Endodermal cell (in vitro differentiated cells): ENCODE measurements at places on chromosomes 13 and 19.

DNA sequence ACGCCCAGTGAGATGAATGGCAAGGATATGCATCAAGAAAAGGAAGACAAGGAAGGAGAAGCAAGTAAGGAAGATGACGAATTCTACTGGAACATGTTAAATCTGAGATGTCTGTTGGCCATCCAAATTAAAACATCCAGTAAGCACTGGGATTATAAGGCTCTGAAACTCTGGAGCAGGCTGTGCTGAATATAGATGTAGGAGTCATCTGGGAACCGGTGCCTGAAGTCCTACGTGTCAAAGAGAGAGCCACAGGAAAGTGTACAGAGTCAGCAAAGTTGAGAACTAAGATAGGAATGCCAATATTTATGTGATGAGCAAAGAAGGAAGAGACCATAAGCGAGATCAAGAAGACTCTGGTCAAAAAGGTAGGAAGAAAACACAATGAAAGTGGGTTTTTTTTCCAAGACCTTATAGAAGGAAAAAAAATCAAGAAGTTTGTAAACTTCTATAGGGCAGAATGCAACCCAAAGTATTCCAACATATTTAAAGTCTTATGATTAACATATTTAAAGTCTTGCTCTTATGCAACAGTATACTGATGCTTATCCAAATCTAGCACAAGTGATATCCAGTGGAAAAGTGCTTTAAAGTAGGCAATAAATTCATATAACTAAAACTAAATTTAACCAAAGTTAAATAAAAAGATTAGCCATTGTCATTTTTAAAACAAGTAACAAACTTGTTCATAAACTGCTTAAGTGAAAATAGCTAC lies 51.2 kb upstream of the EEF1AKMT1 start:
- DNase-seq: no peak
- no peak overlapping the region for H3K27ac ChIP-seq
- H3K4me3 ChIP-seq: no peak overlapping the region
- no peaks in the 10 kb centered on the region for H3K27me3 ChIP-seq
- peaks cover 21% of the 10 kb centered on the region for H3K36me3 ChIP-seq

- no peak for DNase-seq
- H3K36me3 ChIP-seq: no peaks in the 10 kb centered on the region
- H3K27ac ChIP-seq: no peak overlapping the region
These were observed 208.8 kb downstream of the SLITRK6 start for GRCh38 chr13:85590231-85590931.

GRCh38 chr13:100822871-100823443 lies 148.4 kb upstream of the TMTC4 start:
- H3K27ac ChIP-seq: no peak overlapping the region
- no peaks in the 10 kb centered on the region for H3K36me3 ChIP-seq
- no peaks in the 10 kb centered on the region for H3K4me1 ChIP-seq
- H3K4me3 ChIP-seq: no peak overlapping the region
- H3K27me3 ChIP-seq: no peaks in the 10 kb centered on the region

DNA sequence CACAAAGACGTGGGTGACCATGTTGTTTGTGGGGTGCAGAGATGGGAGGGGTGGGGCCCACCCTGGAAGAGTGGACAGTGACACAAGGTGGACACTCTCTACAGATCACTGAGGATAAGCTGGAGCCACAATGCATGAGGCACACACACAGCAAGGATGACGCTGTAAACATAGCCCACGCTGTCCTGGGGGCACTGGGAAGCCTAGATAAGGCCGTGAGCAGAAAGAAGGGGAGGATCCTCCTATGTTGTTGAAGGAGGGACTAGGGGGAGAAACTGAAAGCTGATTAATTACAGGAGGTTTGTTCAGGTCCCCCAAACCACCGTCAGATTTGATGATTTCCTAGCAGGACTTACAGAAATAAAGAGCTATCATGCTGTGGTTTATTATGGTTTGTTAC lies 5.6 kb downstream of the KLK2 start:
- no peaks in the 10 kb centered on the region for H3K27me3 ChIP-seq
- no peaks in the 10 kb centered on the region for H3K4me1 ChIP-seq
- H3K27ac ChIP-seq: no peak overlapping the region
- H3K4me3 ChIP-seq: no peak overlapping the region
- no peak for DNase-seq
- H3K36me3 ChIP-seq: no peaks in the 10 kb centered on the region

DNA sequence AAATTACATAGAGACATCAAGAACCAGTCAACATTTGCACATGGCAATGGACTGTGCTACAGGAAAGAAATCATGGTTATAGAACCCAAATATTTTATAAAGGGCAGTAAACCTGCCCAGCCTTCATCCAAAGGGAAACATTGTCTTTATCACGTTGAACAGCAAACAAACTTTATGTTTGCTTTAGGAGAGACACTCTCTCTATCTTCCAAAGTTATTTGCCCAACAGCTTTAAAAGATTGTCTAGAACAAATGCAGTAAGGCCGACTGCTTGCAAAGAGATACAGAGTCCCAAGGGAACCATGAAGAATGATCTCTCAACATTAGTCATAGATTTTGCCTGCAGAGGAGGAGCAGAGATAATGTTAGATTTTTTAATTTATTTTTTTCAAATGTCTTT lies 1323.5 kb upstream of the SLC10A2 start:
- H3K27me3 ChIP-seq: no peaks in the 10 kb centered on the region
- H3K27ac ChIP-seq: no peak overlapping the region
- peak overlapping the region; percentile 25 for H3K4me3 ChIP-seq
- no peaks in the 10 kb centered on the region for H3K36me3 ChIP-seq
- DNase-seq: no peak

DNA sequence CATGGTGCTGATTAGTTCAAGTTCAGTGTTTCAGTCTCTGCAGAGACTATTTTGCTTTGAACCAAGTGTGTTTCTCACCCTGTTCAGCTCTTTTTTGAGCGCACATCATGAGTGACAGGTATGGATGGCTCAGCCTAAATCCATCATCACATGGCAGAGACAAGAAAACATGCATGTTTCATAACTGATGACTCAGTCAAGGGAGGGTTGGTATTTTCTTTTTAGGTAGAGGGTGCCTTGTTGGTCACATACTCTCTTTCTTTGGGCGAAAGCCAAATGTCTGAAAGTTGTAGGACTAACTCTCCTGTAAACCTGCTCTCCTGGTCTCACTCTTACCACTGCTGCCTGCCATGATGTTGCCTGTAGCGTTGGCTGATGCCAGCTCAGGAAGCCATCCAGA lies 48.1 kb upstream of the RAP2A start:
- no peaks in the 10 kb centered on the region for H3K27me3 ChIP-seq
- H3K27ac ChIP-seq: no peak overlapping the region
- DNase-seq: no peak
- H3K4me1 ChIP-seq: no peaks in the 10 kb centered on the region

- no peak overlapping the region for H3K27ac ChIP-seq
- H3K27me3 ChIP-seq: no peaks in the 10 kb centered on the region
These were observed 46.5 kb upstream of the CLDN10 start for GRCh38 chr13:95505986-95506385.

GRCh38 chr19:13099073-13099999 lies 3.3 kb downstream of the LYL1 start:
- H3K4me1 ChIP-seq: no peaks in the 10 kb centered on the region
- no peaks in the 10 kb centered on the region for H3K36me3 ChIP-seq
- peaks cover 79% of the 10 kb centered on the region for H3K27me3 ChIP-seq
- DNase-seq: peak; percentile 80

GRCh38 chr19:13095934-13096927 lies 6.4 kb downstream of the LYL1 start:
- peaks cover 11% of the 10 kb centered on the region for H3K4me1 ChIP-seq
- peak; percentile 92 for DNase-seq
- H3K4me3 ChIP-seq: peak overlapping the region; percentile 63
- no peak overlapping the region for H3K27ac ChIP-seq

DNA sequence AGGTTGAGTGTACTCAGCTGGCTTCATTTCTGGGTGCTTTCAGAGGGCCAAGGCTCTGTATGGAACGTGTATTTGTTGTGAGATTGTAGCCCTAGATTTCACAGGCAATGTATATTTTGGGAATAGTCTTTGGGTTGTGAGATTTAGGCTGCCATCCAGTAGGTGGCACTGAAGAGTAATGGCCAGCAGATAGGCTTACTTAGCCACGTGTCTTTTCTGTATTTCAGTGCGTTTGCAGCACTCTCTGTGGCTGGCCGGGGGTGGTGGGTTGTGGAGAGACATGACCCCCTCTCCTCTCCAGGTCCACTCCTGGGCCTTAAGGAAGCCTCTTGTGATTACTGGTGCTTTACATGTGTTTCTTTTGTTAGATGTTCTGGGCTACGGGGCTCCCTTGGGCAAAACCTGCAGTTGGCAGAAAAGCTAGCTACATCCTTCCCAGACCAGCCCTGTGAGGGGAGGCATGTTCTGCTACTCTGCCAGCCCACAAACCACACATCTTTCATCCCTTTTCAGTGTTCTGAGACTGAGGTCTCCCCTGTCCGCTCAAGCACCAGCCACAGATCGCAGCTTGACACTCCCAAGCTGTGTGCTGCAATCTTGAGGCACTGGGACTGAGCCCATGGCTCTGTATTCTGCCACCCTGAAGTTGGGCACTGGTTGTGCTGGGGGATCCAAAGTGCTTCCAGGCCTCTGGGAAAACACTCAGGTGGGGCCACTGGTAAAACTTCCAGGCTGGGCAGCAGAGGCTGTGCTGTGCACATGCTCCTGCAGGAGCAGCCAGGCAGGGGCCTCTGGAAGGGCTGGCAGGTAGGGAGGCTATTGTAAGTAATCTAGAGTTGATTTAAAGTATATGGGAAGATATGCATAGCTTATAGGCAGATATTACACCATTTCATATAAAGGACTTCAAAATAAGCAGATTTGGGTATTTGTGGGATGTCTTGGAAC lies 1096.8 kb upstream of the PCDH20 start:
- peaks cover 6% of the 10 kb centered on the region for H3K4me1 ChIP-seq
- no peaks in the 10 kb centered on the region for H3K27me3 ChIP-seq
- H3K36me3 ChIP-seq: no peaks in the 10 kb centered on the region
- H3K27ac ChIP-seq: no peak overlapping the region

DNA sequence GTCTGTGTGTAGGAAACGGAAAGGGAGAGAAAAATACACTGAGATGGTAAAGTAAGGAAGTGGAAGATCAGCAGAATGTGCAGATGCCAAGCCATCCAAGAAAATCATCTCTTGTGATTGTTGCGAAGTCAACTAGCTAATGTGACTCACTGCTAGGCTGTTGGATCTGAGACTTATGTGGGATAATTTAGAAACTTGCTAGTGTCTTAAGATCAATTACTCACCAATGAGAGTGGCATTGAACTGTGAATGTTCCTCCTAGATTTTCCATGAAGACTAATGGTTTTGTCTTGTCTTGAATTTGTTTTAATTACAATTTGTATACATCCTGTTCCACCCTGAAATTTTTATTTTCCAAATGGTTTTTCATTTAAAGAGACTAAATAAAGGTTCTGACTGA lies 771.6 kb downstream of the EFNB2 start:
- H3K27ac ChIP-seq: no peak overlapping the region
- H3K27me3 ChIP-seq: no peaks in the 10 kb centered on the region

GRCh38 chr13:67943116-67943515 lies 713.0 kb upstream of the PCDH9 start:
- no peak overlapping the region for H3K4me3 ChIP-seq
- no peaks in the 10 kb centered on the region for H3K36me3 ChIP-seq
- no peak for DNase-seq
- no peak overlapping the region for H3K27ac ChIP-seq
- H3K4me1 ChIP-seq: no peaks in the 10 kb centered on the region
- no peaks in the 10 kb centered on the region for H3K27me3 ChIP-seq

- no peaks in the 10 kb centered on the region for H3K4me1 ChIP-seq
- no peaks in the 10 kb centered on the region for H3K27me3 ChIP-seq
- H3K4me3 ChIP-seq: no peak overlapping the region
- DNase-seq: no peak
These were observed 47.5 kb downstream of the C13orf46 start for GRCh38 chr13:113926301-113926761.

DNA sequence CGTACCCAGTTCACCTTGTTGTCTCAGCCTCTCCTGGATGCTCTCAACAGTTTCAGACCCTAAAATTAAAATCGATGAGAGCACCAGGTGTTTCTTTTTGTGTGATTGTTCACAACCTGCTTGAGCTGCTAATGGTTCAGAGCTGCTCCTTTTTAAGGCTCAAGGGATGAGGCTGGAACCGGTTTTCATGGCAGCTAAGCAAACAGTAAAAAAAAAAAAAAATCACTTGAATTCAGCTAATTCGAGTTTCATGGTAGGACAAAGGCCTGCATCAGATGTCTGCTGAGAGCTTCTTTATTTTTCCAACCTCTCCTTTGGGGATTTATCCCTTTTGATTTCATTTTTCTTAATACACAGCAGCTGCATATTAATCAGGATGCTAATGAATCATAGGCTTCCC lies 6.5 kb downstream of the SYCE2 start:
- H3K27me3 ChIP-seq: no peaks in the 10 kb centered on the region
- peaks cover 6% of the 10 kb centered on the region for H3K4me1 ChIP-seq
- no peaks in the 10 kb centered on the region for H3K36me3 ChIP-seq
- no peak overlapping the region for H3K4me3 ChIP-seq

GRCh38 chr13:40410315-40410714 lies 256.1 kb downstream of the FOXO1 start:
- no peaks in the 10 kb centered on the region for H3K4me1 ChIP-seq
- H3K27ac ChIP-seq: no peak overlapping the region
- no peaks in the 10 kb centered on the region for H3K27me3 ChIP-seq
- no peak for DNase-seq
- H3K36me3 ChIP-seq: no peaks in the 10 kb centered on the region
- H3K4me3 ChIP-seq: no peak overlapping the region

DNA sequence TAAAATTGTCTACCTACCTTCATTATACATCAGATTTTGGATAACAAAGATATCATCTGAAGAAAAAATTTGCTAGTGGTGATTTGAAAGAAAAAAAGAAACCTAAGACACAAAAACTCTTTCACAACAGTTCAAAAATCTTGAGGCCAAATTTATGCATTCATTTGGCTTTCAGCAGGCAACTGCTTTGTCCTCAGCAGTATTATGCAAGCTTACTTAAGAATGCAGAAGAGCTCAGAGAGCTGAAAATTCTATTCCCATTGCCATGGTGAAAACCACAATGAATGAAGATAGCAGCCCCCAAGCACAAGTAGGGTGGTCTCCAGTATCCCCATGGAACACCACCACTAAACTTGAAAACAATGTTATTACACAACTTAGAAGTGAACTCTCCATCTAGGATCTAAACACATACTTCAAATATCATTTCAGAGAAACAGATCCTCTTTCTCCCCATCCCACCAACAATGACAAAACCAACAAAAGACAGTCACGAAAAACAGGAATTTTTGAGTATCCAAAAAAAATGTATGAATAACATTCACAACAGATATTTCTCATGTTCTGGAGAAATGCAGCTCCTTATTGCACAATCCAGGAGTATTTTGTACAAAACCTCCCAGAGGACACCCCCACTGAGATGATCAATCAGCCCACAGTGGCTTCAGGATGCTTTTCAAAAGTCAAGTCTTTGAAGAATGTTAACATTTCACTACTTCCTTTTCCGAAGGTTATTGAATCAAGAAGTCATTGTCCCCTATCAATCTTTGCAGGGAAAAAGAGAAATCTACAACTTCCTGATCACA lies 192.7 kb downstream of the LHFPL6 start:
- no peaks in the 10 kb centered on the region for H3K27me3 ChIP-seq
- no peak overlapping the region for H3K4me3 ChIP-seq
- H3K4me1 ChIP-seq: peaks cover 4% of the 10 kb centered on the region
- H3K36me3 ChIP-seq: no peaks in the 10 kb centered on the region
- no peak for DNase-seq
- H3K27ac ChIP-seq: peak overlapping the region; percentile 96
